Stimulated activated CD4-positive, alpha-beta T cell treated with anti-CD3 and anti-CD28 coated beads, Interleukin-1b, Interleukin-23, amount 100 ng/mL, for 24 hours (primary cell): ENCODE measurements at places on chromosomes 13 and 19.

DNA sequence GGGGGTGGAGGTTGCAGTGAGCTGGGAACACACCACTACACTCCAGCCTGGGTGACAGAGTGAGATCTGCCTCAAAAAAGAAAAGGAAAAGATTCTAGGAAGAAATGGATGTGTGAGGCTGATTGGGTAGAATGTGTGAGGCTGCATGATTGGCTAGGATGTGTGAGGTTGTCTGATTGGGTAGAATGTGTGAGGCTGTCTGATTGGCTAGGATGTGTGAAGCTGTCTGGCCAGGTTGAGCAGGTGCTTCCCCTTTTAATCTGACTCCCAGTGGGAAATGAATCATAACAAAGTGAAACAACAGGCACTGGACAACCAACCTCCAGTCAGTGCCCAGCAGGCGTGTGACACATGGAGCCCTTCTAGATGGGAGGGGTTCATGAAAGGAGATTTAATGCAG, 14.7 kb downstream of the C13orf46 start:
- DNase-seq = no peak

- no peak for DNase-seq
These were observed 505.6 kb downstream of the MYO16 start for GRCh38 chr13:109135018-109135417.

GRCh38 chr13:90902255-90902654, 445.2 kb upstream of the MIR17HG start:
- DNase-seq = no peak

DNA sequence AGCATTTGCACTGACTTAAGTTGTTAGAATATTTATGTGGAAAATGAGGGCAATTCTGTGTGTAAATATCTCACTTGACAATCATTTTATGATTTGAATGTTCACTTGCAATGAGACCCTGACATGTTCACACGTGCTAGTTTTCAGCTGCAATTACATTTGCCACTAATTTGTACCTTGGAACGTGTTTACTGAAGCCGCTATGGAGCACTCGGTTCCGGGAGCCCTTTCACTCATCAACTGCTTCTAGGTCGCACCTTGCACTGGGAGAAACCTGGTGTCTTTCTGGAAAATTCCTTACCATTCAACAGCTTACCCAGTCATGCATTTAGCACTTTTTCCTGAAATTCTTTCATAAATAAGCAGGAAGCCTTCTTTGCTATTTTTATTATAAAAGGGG, 229.6 kb downstream of the ZIC5 start:
- no peak for DNase-seq

DNA sequence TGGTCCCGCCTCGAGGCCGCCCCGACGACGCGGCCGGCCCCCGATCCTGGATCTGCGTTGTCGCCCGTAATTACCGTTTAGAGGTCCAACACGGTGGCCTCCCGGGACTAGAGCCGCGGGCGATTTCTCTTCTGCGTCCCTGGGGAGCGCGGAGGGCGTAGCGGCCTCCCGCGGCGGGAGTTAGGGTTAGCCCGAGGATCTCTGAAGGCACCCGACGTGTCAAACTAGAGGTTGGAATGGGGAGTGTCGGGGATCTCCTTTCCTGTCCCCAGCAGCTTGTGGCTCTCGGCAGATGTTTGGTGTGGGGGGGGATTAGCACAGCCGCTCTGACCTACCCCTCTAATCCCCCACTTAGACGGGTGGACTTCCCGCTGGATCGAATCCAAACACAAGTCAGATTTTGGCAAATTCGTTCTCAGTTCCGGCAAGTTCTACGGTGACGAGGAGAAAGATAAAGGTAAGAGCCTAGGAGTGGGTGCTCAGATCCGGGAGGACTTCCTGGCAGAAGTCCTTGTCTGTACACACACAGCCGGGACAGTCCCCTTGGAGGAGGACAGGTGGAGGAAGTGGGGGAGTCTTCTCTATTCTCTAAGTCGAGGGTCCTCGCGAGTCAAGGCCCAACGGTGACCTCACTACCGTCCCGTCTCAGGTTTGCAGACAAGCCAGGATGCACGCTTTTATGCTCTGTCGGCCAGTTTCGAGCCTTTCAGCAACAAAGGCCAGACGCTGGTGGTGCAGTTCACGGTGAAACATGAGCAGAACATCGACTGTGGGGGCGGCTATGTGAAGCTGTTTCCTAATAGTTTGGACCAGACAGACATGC, 581 bp downstream of the CALR start:
- DNase-seq = no peak

GRCh38 chr13:46544208-46544607, 8.8 kb upstream of the LRCH1 start:
- DNase-seq = no peak

DNA sequence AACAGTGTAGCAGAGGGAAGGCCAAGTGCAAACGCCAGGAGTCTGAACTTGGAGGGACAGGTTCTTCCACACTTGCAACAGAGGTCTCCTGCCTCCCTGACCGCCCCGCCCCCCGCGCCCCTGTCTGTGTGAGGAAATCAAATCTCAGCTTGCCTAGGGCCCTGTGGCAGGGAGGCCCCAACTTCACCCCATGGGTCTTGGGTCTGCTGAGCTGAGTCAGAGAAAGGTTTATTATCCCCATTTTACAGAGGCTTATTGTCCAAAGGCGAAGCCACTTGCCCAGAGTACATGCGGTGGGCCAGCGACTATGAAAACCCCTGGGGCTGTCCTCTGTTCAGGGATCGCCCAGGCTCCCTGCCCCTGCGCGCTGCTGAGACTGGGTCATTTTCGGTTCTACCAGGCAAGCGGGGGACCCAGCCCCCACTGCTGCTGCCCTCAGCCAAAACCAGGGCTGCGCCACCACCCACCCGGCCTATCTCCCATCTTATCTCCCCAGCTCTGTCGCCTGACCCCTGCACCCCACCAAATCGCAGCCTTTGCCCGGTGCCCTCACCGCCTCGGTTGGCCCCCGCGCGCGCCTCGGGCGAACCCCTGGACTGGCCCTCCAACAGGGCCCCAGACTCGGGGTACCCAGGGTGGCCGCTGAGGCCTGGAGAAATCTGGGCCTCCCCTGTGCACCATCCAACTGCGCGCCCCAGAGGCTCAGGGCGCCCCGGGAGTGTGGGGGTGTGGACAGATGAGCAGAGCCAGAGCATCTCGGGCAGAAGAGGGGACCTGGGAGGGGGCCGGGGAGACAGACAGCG, 850 bp upstream of the CERS4 start:
- no peak for DNase-seq

GRCh38 chr19:8335343-8336071, 7.6 kb downstream of the KANK3 start:
- DNase-seq = no peak

- no peak for DNase-seq
These were observed 2.7 kb upstream of the RASAL3 start for GRCh38 chr19:15466851-15467733.

DNA sequence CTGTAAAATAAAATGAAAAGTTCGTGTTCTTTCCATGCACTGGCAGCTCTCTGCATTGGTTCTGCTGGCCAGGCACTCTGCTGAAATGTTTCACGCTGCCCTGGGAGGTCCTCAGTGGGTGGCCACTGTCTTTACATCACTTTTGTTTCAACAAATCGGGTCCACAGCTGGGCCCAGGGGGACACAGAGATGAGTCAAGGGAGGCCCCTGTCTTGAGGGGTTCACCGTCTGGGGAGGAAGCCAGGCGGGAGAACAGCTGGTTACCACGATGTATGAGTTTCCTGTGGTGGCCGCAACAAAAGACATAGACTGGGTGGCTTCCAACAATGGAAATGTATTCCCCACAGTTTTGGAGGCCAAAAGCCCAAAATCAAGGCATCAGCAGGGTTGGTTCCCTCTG, 5.1 kb upstream of the KLF2 start:
- no peak for DNase-seq

GRCh38 chr19:52670046-52670445, 31.9 kb upstream of the ZNF83 start:
- no peak for DNase-seq

GRCh38 chr13:23183292-23183691, 2.5 kb downstream of the SGCG start:
- no peak for DNase-seq

GRCh38 chr13:22077764-22078163, 406.9 kb downstream of the FGF9 start:
- DNase-seq = no peak

DNA sequence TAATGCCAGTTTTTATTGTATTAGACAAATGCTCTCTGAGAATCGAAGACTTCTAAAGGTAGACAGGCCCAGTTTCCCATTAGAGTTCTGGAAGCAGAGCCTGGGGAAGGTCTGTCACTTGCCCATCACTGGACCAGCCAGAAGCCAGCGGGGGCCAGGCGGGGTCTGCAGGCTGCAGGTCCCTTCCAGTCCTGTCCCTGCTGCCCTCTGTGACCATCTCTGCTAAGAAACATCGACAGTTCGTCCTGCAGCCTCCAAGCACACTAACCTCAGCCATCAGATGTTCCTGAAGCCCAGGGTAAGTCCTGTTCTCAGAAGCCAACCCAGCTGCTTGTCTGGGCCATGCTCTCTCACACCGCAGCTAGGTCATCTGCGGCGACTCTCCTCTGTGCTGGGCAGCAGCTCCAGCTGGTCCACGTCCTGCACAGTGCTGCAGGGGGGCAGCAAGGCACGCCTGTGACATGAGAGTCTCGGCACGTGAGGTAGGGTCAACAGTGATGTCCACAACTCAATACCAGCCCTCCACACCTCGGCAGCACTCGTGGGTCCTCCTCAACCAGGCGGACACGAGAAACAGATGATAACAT, 2.9 kb upstream of the ADPRHL1 start:
- no peak for DNase-seq

- DNase-seq = no peak
These were observed 123.5 kb downstream of the DNAJC3 start for GRCh38 chr13:95800436-95800835.

- DNase-seq = no peak
These were observed 36.7 kb upstream of the C13orf42 start for GRCh38 chr13:51147732-51148131.

GRCh38 chr19:47228937-47229675, 1.9 kb downstream of the BBC3 start:
- DNase-seq = no peak

DNA sequence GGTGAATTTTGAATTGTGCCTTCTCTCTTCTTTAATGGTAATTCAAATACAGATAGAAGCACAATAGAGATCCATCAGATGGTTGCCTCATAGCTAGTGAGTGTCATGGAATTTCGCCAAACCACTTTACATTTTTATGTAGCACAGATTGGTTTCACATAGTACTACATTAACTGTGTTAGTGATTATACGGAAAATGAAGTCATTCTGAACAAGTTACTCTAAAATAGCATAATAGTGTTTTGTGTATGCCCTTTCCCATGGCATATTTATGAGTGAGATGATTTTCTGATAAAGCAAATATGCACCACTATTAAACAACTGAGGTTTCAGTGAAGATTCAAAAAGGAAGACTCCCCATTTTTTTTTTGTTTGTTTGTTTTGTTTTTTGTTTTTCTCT, 1623.5 kb downstream of the PCDH9 start:
- DNase-seq = no peak

DNA sequence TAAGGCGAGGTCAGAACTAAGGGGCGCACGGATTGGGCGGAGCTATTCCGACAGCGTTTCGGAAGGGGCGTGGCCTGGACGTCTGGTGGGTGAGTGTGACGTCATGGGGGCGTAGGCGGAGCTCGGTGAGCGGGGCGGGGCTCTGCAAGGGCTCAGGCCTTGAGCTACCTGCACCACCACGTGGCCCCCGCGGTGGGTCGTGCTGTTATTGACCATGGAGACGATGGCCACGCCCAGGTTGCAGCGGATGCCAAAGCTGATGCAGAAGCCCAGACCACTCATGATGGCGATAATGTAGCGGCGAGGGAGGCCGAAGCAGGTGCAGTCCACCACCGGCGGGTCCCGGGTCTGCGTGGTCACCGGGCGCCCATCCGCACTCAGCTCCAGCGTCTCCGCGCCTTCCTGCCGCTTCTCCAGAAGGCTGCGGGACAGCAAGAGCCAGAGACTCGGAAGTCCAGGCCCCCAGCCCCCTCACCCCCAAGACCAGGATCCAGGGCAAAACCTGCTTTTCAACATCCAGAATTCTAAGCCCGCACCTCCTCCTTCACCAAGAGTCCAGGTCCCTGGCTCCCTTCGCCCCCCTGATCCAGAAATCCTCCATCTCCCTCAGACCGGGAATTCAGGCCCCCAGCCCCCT, 4.8 kb downstream of the SLC17A7 start:
- DNase-seq = peak; percentile 47

DNA sequence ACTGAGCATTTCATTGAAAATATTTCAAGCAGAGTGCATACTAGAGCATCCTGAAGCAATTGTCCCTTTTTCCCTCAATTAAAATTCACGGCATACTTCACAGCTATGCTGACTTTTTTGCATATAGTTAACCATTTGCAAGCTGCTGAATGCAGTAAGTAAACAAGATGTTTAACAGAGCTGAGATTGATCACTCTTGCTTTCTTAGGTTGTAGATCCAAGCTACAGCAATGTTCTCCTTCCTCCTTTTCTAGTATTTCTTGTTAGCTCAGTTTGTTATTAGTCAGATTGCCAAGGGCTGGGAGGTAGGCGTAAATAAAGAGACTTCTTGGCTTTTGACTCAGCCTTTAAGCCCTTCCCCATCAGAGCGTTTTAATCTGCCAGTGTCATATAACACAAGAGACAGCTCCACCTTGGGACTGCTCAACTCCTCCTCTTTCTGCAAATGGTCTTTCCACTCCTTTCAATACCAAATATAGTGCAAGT, at the start of gene SLITRK6:
SLITRK6 (minus strand) TSS at position 323 of the 486 bp plus-strand sequence. CDS start 2,911 bp downstream, outside the sequence.
- DNase-seq = no peak

- DNase-seq = no peak
These were observed 231.7 kb upstream of the MIR17HG start for GRCh38 chr13:91115776-91116175.

DNA sequence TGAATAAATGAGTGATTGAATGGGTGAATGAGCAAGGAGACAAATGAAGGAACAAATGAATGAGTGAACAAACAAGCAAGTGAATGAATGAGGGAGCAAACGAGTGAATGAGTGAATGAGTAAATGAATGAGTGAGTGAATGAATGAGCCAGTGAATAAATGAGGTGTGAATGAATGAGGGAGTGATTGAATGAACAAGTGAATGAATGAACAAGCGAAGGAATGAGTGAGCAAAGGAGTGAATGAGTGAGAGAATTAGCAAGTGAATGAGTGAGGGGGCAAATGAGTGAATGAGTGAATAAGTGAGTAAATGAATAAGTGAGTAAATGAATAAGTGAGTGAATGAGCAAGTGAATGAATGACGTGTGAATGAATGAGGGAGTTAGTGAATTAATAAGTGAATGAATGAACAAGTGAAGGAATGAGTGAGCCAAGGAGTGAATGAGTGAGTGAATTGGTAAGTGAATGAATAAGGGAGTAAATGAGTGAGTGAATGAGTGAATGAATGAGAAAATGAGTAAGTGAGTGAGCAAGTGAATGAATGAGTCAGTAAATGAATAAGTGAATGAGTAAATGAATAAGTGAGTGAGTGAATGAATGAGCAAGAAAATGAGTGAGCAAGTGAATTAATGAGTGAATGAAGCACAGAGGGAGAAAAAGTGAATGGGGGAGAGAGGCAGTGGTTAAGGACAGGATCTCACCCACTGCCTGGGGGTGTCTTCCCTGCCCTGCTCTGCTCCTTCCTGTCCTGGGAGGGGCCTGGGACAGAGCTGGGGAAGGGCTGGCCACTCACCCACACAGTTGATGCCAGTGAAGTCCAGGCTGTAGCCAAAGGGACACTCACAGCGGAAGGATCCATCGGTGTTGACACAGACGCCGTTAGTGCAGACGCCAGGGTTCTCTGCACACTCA, 36.4 kb downstream of the CCL25 start:
- DNase-seq = no peak

- DNase-seq = no peak
These were observed 330.8 kb downstream of the DLEU7 start for GRCh38 chr13:50512474-50513299.
